ENCODE measurements at places on chromosomes 11 and 22.

- DNase-seq: no peak
These were observed 387.6 kb upstream of the DDI1 start for GRCh38 chr11:103648670-103649400.

GRCh38 chr22:42743501-42743991 is 22.9 kb upstream of the A4GALT start:
- DNase-seq: no peak

DNA sequence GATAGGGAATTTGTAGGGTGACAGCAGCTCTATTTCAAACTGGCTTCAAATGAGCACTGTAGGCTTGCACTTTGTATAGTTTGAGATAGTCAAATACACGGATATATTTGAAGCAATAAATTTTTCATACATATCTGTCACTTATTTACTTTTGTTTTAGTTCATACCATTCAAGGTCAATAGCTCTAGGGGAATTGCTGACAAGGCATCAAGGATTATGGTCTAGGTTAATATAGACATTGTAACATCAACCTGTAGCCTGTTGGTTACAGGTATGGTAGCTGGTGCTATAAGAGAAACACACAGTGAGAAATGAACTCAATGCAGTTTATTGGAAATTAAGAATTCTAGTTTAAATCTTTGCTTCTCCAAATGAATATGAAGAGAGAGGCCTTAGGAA is 267.6 kb downstream of the SOX6 start:
- no peak for DNase-seq

DNA sequence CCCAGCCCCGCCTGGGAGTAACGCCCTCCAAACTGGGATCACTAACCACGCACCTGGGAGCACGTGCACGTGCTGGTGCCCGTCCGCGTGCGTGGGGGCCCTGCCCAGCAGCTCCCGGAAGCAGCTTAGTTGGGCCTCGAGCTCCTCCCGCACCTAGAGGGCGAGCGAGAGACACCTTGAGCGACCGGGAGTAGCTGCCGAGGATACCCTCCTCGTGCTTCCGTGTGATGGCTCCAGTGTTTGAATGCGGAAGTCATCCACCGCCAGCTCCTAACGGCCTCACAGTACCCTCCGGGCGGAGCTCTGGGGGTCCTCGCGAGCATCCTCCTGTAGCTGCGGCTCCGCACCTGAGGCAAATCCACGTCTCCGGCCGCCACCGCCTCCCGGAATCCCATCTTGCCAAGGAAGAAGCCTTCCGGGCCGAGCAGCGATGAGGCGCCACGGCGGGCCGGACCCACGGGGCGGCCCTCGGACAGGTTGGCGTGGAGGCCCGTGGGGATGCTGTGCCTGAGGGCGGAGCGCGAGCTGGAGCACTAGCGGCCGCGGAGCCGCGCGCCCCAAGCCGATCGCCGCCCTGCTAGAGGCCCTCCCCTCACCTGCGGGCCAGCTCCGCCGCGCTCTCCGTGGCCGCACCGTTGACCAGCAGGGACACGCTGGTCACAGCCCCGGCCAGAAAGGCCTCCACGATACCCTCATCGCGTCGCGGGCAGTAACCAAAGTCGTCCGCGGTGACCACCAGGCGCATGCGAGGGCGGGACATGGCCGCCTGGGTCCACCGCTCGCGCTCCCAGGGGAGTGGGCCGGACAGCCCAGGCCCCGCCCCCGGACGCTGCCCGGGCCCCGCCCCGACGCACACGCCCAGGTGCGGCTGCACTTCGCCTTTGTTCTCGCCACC is at the start of gene YDJC:
Gene YDJC (minus strand): TSS at position 768 of the 895 bp plus-strand sequence. CDS start 8 bp downstream, at position 760.
- peak; percentile 95 for DNase-seq

GRCh38 chr11:2222451-2222850 is 47.9 kb downstream of the ASCL2 start:
- no peak for DNase-seq

DNA sequence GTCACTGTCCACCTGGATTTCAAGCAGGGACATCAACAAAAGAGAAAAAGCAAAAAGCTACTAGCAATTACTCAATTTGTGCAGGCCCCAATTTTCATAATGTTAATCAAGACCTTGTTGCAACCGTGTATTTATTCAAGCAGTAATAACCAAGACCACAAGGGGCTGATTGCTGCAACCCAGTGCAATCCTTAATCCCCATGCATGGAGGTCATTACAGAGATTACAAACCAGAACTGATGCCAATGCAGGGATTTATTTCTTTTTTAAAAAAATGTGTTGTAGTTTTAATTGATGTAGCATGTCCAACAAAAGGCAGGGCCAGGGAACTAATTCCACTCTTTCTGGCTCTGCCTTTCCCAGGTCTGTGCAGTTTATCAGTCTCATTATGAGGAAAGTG is 18.4 kb downstream of the TECTA start:
- DNase-seq: no peak

DNA sequence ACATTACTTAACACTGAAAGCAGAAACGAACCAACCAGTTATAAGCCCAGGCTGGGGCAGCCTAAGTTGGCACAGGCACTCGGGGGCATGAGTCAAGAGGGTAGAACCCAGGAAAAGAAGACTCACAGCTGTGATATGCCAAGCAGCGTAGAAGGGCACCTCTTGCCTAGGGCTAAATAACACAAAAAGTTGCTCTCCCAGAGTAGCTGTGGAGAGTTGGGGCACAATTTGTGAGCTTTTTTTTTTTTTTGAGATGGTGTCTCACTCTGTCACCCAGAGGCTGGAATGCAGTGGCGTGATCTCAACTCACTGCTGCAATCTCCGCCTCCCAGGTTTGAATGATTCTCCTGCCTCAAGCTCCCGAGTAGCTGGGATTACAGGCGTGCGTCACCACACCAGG is 8.8 kb downstream of the CLMP start:
- DNase-seq: no peak

DNA sequence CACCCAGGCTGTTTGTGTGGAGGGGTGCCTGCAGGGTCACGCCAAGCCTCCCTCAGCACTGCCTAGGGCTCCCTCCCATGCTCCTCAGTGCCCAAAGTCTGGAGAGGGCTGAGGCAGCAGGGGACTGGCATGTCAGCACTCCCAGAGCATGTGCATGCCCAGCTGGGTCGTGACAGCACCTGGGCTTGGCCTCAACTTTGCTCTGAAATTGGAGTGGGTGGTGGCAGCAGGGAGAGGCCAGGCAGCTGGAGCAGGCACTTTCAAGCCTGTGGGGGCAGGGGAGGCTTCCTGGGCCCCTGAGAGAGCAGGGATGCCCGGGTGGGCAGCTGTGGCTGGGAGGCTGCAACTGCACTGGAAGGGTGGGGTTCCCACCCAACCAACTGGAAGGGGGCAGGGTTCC is 35.6 kb upstream of the DDX10 start:
- DNase-seq: no peak

GRCh38 chr11:129298988-129299387 is 76.7 kb upstream of the BARX2 start:
- no peak for DNase-seq

- no peak for DNase-seq
These were observed 4.3 kb downstream of the SHANK3 start for GRCh38 chr22:50676661-50677492.

- no peak for DNase-seq
These were observed 5.7 kb upstream of the ABTB2 start for GRCh38 chr11:34363363-34364084.

DNA sequence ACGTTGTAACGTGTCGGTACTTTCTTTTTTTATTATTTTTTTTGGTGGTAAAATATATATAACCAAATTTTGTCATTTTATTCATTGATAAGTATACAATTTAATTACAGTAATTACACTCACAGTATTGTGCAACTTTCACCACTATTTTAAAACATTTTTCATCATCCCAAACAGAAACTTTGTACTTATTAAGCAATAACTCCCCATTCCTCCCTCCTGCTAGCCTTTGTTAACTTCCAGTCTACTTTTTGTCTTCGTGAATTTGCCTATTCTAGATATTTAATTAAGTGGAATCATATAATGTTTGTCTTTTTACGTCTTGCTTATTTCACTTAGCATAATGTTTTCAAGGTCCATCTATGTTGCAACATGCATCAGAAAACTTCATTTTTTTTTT is 58.5 kb downstream of the STIM1 start:
- no peak for DNase-seq

DNA sequence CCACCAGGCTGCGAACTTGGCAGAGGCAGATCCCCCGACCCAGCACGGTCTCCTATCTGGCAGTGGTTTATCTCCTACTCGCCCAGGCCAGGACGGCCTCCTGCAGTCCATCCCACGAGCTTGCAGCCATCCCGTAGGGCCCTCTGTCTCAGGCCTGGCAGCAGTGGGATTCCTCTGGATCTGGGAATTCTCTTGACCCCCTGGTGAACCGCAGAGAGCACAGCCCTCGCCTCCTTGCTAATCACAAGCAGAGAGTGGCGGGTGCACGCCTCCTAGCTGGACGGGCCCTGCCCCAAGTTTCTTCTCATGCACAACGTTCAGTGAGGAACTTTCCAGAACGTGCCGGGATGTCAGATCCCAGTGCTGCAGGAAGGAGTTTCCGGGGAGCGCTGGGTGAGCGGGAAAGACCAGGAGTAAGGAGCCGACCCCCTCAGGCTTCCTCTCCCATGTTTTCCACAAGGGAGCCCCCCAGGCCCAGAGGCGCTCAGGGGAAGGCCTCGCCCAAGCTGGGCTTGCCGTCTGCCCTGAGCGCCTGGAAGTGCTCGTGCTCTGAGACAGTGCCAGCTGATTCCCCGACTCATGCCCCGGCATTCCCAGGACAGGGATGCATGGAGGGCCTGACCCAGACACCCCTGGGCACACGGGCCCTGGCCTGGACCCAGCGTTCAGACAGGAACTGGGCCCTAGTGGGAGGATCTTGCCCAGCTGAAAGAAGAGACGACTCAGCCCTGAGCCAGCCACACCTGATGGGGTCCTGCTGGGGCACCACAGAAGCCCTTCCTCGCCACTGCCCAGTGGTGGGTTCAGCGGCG is 24.6 kb downstream of the IGF2 start:
- DNase-seq: no peak

DNA sequence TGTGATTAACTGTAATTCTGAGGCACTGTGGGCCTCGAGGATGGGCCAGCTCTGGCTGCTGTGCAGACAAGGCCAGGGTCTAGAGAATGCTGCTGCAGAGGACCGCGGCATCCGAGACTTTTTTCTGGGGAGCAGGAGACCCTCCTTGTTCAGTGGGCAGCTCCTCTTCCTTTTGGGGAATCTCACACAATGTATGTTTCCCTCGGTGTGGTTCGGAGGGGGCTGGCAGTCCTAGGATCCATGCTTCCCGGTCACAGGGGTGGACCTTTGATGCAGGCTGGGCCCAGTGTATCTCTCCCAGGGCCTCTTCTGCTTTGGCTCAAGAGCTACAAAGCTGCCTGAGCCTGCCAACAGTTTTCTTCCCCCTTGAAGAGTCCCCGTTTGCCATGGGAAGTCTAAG is 31.5 kb downstream of the MYEOV start:
- no peak for DNase-seq

GRCh38 chr11:119030029-119030328 is 698 bp downstream of the SLC37A4 start:
- no peak for DNase-seq

GRCh38 chr11:60703374-60703773 is 4.0 kb downstream of the MS4A8 start:
- DNase-seq: no peak

- no peak for DNase-seq
These were observed 80.3 kb downstream of the ME3 start for GRCh38 chr11:86592047-86592591.

DNA sequence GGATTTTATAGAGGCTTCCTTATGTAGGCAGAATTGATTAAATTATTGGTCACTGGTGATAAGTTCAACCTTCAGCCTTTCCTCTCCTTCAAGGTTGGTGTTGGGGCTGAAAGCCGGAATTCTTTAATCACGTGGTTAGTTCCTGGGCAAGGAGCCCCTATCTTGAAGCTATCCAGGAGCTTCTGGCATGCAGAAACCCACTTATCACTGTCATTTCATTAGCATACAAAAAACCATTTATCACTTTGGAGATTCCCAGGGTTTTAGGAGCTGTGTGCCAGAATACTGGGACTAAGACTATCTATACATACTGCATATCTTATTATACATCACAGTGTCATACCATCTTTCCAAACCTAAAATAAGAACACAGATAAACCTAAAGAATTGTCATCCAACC is 18.5 kb upstream of the MED17 start:
- DNase-seq: no peak

DNA sequence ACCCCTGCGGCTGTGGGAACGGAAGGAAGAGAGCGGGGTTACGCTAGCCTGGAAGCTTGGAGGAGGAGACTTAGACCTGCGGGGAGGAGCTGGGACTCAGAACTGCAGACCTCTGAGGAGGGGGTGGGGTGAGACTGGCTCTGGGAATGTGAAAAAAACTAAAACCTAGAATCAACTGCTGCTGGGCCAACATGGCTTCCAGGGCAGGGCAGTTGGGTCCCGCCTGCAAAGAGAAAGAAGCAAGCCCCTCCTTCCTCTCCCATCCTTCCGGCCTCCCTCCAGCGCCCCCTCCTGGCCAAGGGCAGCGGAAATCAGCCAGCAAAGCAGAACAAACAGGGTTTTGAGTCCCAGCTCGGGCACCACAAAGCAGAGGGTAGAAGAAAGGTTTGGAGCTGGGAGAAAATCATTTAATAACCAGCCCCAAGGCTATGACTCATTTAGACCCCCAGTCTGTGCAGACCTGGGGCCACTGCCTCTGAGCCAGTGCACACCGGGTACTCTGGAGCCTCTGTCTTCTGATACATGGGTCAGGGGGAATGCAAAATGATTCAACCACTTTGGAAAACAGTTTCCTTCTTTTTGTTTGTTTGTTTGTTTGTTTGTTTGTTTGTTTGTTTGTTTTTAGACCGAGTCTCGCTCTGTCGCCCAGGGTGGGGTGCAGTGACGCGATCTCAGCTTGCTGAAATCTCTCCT is 7.3 kb upstream of the NCF4 start:
- DNase-seq: peak; percentile 79

GRCh38 chr11:57313788-57314135 is 11.0 kb downstream of the TNKS1BP1 start:
- no peak for DNase-seq

- DNase-seq: no peak
These were observed 87.2 kb downstream of the WNT7B start for GRCh38 chr22:45889539-45890350.

DNA sequence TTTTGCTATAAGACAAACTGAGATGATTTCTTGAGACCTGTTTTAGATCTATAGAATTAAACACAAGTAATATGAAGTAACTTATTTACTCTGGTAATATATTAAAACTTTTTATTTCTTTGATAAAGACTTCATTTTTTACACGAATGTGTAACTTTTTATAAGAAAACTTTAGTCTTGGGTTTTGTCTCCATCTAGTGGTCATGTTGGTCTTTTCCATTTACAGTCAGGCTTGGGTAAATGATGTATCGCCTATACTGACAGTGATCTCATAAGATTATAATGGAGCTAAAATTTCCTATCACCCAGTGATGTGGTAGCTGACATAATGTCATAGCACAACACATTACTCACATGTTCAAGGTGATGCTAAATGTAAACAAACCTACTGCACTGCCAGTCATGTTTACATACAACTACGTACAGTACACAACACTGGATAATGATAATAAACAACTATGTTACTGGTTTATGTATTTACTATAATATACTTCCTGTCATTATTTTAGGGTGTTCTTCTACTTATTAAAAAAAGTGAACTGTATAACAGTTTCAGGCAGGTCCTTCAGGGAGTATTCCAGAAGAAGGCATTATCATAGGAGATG is 7.5 kb upstream of the C11orf97 start:
- DNase-seq: no peak

GRCh38 chr22:39839917-39840510 is 53.5 kb downstream of the ENTHD1 start:
- DNase-seq: no peak
